ENCODE measurements at places on chromosomes 16 and 17. TPM values are rescaled to one million over a fixed set of nuclear protein-coding genes. Genes with fewer than 3 reads are reported as not detected.

GRCh38 chr17:13337864-13338371, 263.8 kb downstream of the HS3ST3A1 start:
- no peak for DNase-seq

DNA sequence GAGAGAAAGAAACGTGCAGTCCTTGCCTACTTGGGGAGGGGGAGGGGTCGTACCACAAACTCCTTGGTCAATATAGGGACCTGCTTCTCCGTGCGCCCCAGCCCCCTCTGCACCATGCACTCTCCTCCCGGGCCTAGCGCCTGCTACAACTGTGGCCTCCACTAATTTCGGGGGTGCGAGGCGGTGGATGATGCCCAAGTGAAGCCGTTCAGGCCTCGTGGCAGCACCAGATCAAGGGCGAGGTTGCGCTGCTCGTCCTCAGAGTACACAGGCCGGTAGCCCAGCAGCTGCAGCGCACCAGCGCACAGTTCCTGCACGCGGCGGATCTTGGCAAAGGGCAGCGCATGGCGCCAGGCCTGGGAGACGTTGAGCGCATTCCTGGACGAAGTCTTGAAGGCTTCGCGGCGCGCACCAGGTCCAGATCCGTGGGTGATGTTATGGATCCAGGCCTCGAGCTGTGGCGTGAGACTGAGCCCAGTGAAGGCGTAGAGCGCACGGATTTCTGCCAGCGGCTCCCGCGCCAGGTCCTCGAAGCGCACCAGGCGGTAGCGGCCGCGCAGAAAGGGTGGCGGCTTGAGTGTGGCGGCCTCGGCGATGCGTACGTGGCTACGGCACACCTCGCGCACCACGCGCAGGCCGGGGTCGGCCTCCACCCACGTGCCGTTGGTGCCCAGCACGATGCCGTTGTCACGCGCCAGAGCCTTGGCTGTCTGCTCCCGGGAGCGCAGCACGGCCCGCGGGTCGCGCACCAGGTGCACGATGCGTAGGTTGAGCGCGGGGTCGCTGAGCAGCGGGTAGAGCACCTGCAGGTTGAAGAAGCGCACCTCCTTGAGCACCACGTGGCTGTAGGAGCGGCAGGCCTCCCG, 14.2 kb upstream of the TMEM170A start:
- DNase-seq, result no peak

GRCh38 chr16:9469512-9469911, 378.1 kb downstream of the HAPSTR1 start:
- DNase-seq, result peak; percentile 57

P2RX1 gene
- 0.23 TPM for total RNA-seq

DNA sequence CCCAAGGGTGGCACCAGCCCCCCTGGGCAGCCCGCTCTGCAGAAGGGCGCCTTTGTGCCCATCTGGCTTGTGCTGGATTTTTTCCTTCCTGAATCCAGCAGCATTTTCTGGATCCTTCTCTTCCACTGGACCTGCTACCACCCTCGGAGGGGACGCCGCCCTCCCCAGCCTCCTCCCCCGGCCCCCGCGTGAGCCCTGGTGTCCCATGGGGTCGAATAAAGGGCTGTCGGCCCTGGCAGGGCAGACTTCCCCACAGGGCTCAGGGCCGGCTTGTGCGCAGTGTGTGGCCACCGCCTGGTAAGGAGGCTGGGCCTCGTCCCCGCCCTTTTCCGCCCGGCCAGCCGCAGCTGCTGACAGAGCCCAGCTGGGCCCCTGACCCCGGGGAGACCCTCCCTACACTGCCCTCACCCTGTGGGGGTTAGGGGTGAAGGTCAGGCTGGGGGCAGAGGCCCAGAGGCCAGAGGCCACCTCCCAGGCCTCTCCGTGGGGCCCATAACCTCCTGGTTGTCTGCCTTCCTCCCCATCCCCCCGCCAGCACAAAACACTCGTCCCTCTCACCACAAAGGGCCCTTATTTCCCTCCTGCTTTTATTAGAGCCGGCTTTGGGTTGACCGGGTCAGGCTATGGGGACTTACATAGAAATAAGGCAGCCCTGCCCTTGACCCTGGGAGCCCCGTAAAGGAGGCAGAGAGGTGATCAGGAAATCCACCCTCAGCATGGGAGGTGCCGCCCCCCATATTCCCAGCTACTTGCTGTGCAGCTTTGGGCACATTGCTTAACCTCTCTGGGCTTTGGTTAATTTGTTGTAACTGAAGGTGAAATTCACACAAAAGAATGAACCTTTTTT, 179.3 kb upstream of the CIBAR2 start:
- DNase-seq, result no peak

DNA sequence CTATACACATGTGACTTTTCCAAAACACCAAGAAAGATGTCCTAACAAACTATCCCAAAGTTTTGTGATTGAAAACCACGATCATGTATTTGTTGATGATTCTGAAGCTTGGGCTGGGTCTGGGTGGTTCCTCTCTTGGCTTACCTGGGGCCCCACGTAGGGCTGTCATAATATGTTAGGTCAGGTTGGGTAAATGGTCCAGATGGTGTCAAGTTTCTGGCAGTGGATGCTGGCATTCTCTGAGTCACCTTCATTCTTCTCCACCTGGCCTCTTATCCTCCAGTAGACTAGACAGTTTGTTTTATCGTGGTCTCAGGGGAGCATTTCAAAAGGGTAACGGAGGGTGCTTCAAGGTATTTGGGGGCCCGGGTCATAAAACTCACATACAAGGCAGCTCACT, 39.4 kb downstream of the SYCE1L start:
- DNase-seq, result no peak

DNA sequence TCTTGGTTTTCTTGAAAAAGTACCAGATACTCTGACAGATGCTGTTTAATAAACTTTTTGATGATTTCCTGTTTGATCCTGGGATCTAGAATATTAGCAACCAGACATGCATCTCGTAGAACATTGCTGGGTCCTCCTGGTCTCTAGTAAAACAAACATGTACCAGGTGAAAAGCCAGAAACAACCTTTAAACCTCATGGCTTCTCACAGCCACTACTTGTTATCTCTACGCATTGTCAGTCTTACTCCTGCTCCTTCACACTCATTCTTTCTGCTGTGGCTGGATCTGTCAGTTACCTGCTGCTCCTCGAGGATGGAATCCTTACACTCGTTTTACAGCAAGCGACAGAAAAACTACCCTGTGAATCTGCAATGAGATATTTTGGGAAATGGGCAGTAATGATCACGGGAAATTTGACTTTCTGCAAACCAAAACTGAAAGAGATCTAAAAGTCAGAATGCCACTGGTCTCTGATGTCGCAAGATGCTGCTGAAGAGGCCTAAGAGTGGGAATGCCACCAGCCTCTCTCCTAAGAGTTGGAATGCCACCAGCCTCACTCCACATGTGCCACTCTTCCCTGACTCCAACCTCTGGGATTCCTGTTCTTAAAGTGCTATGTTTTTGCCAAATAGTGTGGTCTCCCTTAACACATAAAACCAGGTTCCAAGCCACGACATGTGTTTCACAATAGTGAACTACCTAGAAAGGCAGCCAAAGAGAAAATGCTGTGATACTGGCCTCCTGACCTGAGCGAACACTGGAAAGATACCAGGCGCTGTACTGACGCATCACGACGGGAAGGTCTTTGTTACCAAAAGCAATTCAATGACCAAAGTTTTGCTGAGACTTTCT, 86.3 kb downstream of the VPS53 start:
- no peak for DNase-seq

DNA sequence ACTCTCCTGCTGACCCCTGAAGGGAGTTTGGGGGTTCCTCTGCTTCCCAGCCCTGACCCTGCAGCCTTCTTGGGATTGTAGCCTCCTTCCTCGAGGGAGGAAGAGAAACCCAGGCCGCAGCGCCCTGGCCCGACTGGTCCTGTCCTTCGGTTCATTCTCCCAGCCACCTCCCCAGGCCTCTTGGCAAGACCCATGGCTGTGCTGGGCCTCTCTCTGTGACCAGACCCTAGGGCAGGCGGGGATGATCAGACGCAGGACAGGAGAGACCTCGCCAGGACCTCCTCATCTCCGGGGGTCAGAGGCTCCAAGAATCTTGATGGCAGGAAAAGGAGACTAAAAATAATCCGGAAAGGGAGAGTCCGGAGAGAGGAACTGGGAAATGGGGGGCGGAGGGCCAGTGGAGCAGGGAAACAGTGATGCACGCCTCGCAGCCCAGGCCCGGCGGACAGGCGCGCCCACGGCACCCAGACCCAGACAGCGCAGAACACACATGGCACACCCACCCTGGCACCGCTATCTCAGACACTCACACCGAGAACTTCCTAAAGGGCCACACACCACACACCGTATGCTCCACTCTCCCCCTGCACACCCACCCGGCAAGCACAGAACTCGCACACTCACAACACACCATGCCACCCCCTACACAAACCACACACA, 1.2 kb downstream of the ARHGEF15 start:
- DNase-seq, result no peak

TNP2 gene
- not detected for total RNA-seq

TBX2 gene
- 11.5 TPM for total RNA-seq

DNA sequence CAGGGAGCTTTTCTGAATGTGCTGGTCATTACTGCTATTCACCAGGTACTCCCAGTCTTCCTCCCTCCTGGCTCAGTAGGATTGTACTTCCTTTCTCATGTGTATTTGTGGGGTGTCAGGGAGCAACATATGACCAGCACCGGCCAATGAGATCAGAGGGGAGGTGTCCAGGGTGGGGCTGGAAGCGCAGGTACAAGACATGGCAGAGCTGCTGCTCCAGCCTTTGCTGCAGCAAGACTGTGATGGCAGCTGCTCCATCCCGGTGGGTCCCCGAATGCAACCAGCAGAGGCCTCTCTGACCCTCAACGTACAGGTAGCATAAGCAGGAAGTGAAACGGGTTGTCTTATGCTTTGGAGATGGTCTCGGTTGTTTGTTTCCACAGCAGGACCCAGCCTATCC, 53.8 kb upstream of the CACNG5 start:
- DNase-seq, result no peak
